ENCODE measurements at places on chromosomes 3 and 15. TPM values are rescaled to one million over a fixed set of nuclear protein-coding genes. Genes with fewer than 3 reads are reported as not detected.

CYP8B1 gene
- total RNA-seq: not detected

BMF gene
- 48.1 TPM for total RNA-seq

MYH15 gene
- total RNA-seq: 0.06 TPM

SERPINI2 gene
- total RNA-seq: not detected

INO80 gene
- total RNA-seq: 22.6 TPM

TMEM62 gene
- 31.0 TPM for total RNA-seq

SUSD5 gene
- total RNA-seq: 2.5 TPM

TEX55 gene
- total RNA-seq: not detected

FETUB gene
- total RNA-seq: not detected

SLC12A1 gene
- not detected for total RNA-seq

SOX2 gene
- total RNA-seq: not detected

KBTBD12 gene
- total RNA-seq: not detected

GPR171 gene
- not detected for total RNA-seq

CCR9 gene
- not detected for total RNA-seq

CHL1 gene
- total RNA-seq: not detected

CKMT1B gene
- not detected for total RNA-seq

PTX3 gene
- total RNA-seq: 317 TPM

FOXB1 gene
- not detected for total RNA-seq

AHSG gene
- not detected for total RNA-seq

TLR9 gene
- not detected for total RNA-seq

TICRR gene
- 1.4 TPM for total RNA-seq

LDHAL6B gene
- not detected for total RNA-seq

BFSP2 gene
- not detected for total RNA-seq
